Stimulated activated CD8-positive, alpha-beta memory T cell treated with anti-CD3 and anti-CD28 coated beads, Interleukin-7, amount 100 ng/mL, for 1 hour (primary cell): ENCODE measurements at places on chromosomes 6 and 20.
A peak's percentile ranks its signal among the peaks of the same experiment; 100 is the strongest.

DNA sequence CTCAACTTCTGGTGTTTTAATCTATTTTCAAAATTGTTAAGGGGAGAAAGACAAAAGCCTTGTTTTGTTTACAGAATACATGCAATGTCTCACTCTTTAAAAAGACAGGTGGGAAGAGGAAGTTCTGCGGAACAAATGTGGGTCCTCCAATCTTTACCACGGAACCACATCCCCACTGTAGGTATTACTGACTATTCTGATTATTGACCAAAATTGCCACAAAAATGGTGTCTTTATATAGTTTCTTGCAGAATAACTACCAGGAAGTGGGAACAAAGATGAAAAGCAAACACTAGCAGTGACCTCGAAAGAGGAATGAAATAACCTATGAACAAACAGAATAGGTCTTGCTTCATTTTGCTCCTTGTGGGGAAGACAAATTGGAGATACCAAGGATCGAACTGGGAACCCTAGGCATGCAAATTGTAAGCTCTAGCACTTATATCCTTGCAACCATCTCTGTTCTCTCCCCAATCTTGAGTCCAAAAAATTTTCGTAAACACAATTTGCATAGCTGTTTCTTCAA, 106.7 kb downstream of the GPX5 start:
- no peak for DNase-seq

DNA sequence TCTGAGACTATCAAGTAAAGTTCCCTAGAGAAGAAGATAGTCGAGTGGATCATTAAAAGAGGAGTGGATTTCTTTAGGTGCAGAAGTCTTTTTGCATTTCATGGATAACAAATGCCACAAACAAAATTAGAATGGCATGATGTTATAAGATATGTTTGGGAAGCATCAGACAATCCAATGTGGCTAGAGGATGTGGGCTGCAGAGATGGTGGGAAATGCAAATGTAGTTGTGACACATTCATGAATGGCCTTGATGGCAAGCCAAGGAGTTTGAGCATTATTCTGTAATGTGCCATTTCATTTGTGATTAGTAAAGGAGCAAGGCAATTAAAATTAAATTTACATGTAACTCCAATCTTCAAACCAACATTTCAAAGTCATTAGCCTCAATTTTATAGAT, 211.9 kb downstream of the CENPW start:
- no peak for DNase-seq

DNA sequence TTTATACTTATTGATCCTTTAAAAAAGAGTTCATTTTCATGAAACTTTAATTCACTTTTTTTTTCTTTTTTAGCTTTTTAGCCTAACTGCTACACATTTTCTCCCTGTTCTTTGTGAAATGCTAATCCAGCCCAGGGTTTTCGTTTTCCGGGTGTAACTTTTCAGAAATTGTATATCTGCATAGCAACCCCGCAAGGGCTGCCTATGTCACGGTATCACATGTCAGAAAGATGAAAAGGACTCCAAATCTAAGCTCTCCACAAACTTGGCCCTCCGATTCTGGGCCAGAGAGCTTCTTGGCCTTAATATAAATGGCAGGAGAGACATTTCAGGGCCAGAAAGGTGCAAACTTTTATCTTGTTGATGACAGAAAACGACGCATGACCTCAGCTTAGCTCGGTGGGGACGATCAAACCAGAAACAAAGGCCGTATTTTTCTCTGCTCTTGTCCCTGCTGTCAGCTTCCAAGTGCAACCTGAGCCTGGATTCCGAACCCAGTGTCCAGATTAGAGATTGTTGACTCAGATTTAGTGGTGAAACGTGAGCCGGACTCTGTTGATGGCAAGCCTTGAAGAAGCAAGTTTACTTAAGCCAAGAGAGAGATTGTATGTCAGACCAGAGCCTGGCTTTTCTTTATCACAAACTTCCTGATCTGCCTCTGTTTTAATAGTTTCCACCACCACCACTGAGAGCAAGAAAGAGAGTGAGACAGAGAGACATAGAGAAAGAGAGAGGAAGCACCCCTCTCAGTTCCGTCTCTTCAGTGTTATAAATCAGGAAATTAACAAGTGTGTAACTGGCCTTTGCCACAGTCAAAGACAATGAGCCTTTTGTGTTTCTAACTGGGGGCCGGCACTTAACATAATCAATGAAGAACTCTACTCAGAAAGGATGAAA, 157.8 kb downstream of the SCML4 start:
- no peak for DNase-seq

GRCh38 chr20:3423126-3423525, 15.7 kb upstream of the DNAAF9 start:
- no peak for DNase-seq

- peak; percentile 39 for DNase-seq
These were observed 16.1 kb upstream of the SERPINB1 start for GRCh38 chr6:2857580-2858337.

DNA sequence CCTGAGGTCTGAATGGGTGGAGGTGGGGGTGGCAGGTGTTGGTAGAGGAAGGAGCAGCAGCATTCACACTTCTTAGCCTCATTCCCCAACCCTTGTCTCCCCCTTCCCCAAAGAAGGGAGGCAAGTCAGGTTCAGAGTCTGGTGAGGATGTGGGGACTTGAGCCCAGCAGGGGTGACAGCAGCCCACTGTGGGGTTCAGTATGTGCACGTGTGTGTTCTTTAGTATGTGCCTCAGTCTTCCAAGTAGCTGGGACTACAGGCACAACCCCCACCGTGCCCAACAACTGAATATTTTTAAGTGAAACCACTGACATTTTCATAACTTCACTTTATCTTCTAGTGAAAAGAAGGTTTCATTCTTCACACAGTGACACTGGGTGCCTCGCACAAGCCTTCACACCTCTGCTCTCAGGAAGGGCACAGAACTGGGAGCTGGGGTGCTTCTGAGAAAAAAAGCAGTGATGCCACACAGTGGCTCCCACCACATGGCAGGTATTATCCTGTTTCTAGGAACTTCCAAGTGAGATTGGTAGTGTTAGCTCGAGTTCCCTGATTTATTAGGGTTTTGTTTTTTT, 33.4 kb upstream of the PRELID3B start:
- no peak for DNase-seq

DNA sequence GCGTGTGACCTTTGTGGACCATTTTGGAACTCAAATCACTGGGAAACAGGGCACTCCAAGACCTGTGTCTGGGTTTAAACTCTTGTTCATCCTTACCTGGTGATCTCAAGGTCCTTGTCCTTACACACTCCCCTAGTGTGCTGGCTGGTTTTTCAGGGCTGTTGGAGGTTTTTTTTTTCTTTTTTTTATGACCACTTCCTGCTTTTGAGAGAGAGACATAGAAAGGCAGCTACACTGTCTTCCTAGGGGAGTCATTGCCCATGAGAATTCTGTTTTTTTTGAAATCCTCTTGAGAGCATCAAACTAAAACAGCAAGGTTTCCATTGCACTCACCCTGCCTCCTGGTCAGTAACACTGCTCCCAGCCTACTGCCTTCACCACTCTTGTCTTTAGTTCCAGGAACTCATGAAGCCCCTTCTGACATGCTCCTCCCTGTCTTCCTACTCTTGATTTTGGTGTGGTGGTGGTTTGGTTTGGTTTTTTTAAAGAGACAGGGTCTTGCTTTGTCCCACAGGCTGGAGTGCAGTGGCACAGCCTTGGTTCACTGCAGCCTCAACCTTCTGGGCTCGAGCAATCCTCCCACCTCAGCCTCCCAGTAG, 28.6 kb downstream of the PRPH2 start:
- no peak for DNase-seq

- no peak for DNase-seq
These were observed 28.9 kb downstream of the EIF2S2 start for GRCh38 chr20:34083137-34083536.

DNA sequence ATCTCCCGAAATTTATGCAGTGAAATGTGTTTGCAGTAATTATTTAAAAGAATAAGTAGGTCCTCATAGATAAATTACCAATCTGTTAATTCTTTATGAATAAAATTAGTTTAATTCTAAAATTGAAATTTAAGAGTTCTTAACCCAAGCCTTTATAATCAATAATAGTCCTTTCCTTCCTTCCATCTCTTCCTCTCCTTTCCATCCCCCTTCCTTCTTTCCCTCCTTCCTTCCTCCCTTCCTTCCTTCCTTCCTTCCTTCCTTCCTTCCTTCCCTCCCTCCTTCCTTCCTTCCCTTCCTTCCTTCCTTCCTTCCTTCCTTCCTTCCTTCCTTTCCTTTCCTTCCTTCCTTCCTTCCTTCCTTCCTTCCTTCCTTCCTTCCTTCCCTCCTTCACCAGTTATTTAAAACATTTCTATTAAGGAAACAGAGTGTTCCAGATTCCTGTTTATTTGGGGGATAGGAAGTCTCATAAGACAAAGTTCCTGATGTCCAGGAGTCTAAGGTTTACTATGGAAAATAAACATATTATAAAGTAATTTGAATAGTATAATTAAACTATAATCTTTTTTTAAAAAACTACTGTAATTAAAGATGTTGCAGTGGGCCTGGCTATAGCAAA, 285.3 kb upstream of the NOX3 start:
- no peak for DNase-seq

DNA sequence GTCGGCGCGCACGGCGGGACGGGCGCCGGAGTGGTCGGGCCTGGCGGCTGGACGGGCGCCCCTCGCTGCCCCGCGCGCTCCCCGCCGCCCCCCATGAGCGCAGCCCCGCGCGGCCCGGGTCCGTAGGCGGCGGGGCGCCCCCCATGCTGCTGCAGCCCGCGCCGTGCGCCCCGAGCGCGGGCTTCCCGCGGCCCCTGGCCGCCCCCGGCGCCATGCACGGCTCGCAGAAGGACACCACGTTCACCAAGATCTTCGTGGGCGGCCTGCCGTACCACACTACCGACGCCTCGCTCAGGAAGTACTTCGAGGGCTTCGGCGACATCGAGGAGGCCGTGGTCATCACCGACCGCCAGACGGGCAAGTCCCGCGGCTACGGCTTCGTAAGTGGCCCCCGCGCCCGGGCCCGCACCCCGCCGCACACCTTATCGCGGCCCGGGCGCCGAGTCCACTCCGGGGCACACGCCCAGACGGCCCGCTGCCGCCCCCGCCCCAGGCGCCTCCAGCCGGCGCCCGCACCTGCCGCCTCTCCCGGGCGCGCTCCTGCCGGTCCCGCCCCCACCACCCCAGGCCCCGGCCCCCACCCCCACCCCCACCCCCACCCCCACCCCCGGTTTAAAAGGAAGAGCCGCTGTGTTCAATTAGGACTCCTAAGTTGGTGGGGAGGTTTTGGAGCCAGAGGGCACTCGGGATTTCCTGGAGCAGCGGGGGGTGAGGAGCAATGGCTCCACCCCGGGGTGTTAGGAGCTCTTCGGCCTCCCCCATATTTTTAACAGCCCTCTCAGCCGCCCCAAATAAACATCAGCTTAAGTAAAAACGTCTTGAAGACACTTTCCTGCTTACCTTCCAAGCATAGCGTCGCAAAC, 474 bp downstream of the RBM38 start:
- DNase-seq: no peak

GRCh38 chr6:99905209-99906106, 88.6 kb downstream of the MCHR2 start:
- DNase-seq: no peak

DNA sequence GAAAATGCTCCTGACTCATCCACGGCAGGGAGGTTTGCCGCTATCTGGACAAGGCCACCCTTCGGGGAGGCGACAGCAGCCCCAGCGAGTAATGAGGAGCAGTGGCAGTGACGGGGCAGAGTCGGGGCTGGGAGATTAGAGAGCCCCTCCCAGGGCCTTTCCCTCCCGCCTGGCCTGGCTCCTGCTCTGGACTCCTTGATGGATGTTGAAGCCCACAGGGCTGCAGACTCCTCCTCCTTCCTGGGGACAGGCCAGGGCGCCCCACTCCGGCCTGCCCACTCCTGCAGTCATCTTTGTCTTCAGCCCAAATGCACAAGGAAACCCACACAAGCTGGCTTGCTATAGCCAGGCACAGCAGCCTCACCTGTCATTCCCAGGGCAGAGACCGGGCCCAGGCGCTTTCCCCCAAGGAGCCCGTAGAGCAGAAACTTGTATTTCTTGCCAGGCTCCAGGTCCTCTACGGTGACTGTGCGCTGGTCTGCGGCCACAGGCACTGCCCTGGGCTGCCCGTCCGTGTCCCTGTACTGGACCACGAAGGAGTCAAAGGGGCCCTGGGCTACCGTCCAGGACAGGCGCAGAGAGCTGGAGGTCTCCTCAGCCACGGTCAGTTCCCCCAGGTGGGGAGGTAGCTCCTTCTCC, 7.7 kb downstream of the CYP21A2 start:
- DNase-seq: no peak

- no peak for DNase-seq
These were observed 282.1 kb downstream of the CD83 start for GRCh38 chr6:14399635-14400034.

DNA sequence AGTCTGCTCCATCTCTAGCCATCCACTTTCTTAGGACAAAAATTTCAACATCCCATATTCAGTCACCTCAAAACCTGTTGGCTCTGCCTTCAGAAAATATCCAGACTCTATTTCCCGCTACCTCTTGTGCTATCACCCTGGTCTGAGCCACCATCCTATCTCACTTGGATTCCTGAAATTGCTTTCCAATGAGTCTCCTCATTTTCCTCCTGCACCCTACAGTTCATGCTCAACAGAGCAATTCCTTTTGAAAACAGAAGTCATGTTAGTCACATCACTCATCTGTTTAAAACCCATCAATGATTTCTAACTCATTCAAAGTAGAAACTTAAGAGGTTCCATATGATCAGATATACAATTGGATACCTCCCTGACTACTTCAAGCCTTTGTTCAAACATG, 229.9 kb downstream of the ADGRG6 start:
- no peak for DNase-seq

- DNase-seq: no peak
These were observed 135.0 kb downstream of the CARMIL1 start for GRCh38 chr6:25414168-25414567.

- no peak for DNase-seq
These were observed 26.6 kb downstream of the ZHX3 start for GRCh38 chr20:41290804-41291389.

GRCh38 chr6:3966426-3966825, 112.5 kb downstream of the FAM217A start:
- DNase-seq: no peak

- DNase-seq: no peak
These were observed 4.0 kb downstream of the ABT1 start for GRCh38 chr6:26600759-26601158.

DNA sequence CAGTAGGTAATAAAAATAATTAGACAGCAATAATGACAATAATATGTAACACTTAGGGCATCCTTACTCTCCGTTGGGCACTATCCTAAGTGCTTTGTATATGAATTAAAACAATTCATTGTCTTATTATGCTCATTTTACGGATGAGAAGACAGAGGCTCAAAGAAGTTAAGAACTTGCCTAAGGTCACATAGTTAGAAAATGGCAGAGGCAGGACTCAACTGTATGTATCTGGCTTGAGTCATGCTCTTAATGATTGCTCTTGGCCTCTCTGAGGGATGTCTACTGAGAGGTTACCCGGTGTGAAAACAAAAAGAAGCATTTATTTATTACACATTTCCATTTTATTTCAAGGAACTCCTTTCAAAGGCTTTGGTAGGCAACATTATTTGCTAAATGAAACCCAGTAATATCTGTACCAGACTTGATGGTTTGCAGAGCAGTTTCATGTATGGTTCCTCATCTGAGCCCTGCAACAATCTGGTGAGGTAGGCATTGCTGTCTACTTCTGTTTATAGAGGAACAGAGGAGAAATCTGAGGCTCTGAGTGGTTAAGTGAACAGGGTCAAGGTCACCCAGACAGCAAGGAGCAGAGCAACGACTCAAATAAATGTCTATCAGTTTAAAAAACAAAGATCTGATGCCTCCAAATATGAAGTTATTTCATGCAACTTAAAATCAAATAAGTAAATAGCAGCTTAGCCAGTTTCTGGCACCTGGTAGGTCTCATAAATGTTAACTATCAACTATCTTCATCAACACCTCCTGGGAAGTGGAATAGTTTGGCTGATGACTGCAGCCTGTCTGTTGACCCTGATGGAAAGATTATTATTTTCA, 4.2 kb upstream of the PARD6B start:
- DNase-seq: no peak

GRCh38 chr6:15905488-15906419, 223.1 kb upstream of the MYLIP start:
- DNase-seq: no peak
